Fibroblast of skin of left quadriceps (primary cell): ENCODE measurements at places on chromosomes 4 and X.
A peak's percentile ranks its signal among the peaks of the same experiment; 100 is the strongest.

- DNase-seq: no peak
Measured at GRCh38 chr4:20017777-20018115, 234.0 kb upstream of the SLIT2 start.

DNA sequence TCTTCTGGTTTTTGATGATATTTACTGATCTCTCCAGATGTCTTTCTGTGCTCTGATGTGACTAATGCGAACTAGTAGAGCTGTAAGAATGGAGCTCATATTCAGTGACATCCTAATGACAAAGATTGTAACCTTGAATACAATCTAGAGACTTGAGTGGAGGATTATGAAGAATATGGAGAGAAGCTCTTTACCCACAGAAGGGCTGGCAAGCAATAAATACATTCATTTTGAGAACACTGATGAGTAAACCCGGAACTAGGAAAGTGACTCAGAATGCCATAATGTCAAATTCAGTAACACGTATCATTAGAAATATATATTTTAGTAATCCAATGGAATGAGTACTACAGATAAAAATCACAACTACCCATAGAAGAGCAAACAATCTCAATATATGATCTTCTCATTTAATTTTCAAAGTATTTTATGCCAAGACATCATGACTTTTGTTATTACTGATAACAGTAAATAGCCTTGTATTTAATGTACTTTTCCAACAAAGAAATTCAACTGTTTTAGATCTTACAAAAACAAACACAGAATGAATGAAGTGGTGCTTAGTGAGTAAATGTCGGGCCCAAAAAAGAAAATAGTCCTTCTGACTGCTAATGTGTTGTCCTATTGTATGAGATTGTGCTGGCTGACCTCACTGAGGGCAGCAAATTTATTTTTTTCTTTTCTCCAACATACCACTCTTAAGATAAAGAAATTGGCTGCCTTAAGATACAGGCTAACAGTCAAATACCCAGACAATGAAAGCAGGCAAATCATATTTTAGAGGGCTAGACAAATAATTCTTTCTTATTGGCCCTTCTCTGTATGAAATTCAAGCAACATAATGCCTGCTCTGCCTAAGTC lies 49.2 kb upstream of the HDAC8 start:
- peak; percentile 4 for DNase-seq

GRCh38 chrX:51047950-51048349 lies 137.4 kb downstream of the BMP15 start:
- no peak for DNase-seq

- no peak for DNase-seq
Measured at GRCh38 chrX:11672213-11672612, 6.5 kb upstream of the ARHGAP6 start.

DNA sequence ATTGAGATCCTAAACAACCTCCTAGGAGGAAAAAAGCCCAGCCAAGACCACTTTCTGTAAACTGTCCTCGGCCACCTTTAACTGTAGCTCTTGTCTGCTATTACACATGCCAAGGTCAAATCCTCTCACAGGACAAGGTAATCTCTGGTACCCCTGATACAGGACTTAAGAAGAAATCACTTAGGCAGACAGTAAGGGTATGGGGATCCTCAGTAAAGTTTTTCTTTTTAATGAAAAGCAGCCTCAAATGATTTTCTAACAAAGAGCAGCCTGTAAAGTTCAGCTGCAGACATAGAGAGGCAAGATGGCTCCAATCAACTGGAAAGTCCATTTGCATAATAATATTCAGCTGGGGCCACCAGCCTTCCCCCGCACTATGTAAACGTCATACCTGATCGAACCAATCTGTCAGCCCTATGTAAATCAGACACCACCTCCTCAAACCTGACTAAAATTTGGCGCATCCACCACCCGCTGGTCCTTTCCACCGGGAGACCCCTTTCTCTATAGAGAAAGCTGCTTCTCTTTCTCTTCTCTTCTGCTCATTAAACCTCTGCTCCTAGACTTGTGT lies 14.6 kb upstream of the MPP1 start:
- no peak for DNase-seq

- no peak for DNase-seq
Measured at GRCh38 chr4:164509951-164510350, 244.0 kb upstream of the SMIM31 start.

DNA sequence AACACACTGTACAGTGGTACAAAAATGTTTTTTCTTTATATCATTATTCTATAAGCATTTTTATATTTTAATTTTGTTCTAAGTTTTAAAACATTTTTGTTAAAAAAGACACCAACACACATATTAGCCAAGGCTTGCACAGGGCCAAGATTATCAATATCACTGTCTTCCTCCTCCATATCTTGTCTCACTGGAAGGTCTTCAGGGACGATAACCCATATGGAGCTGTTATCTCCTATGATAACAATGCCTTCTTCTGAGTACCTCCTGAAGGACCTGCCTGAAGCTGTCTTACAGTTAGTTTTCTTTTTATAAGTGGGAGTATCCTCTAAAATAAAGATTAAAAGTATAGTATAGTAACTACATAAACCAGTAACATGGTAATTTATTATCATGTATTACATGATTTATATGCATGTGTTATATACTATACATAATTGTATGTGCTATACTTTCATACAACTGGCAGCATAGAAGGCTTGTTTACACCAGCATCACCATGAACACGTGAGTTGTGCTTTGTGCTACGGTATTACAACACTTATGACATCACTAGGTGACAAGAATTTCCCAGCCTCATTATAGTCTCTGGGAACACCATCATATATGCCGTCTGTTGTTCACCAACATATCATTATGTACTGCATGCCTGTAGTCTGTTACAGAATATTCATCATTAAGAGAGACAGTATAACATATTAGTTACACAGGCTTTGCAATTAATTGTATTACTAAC lies 90.7 kb downstream of the WDFY3 start:
- no peak for DNase-seq

- DNase-seq: peak; percentile 51
Measured at GRCh38 chr4:173182403-173182802, 13.8 kb downstream of the GALNT7 start.

GRCh38 chrX:77556276-77556675 lies 109.1 kb downstream of the FGF16 start:
- DNase-seq: no peak
